Aortic smooth muscle cell (primary cell): ENCODE measurements at places on chromosomes 2 and 18. TPM values are rescaled to one million over a fixed set of nuclear protein-coding genes. Genes with fewer than 3 reads are reported as not detected.

Gene CCDC74B
- total RNA-seq: 6.8 and 7.1 TPM in 2 replicates

Gene SPAG16
- 27.4 and 27.6 TPM in 2 replicates for total RNA-seq

Gene IMP4
- total RNA-seq: 58.9 and 89.7 TPM in 2 replicates

Gene KCNG2
- not detected in 2 replicates for total RNA-seq

Gene ACSL3
- total RNA-seq: 151 and 177 TPM in 2 replicates

Gene NEU2
- not detected in 2 replicates for total RNA-seq

Gene IKZF2
- 5.5 and 13.8 TPM in 2 replicates for total RNA-seq
